ENCODE measurements at places on chromosomes 12 and 14.
A peak's percentile ranks its signal among the peaks of the same experiment; 100 is the strongest.

- DNase-seq = peak; percentile 22
These were observed 181.2 kb downstream of the PELI2 start for GRCh38 chr14:56299306-56299984.

- DNase-seq = no peak
These were observed 594 bp downstream of the ARHGDIB start for GRCh38 chr12:14960548-14961465.

DNA sequence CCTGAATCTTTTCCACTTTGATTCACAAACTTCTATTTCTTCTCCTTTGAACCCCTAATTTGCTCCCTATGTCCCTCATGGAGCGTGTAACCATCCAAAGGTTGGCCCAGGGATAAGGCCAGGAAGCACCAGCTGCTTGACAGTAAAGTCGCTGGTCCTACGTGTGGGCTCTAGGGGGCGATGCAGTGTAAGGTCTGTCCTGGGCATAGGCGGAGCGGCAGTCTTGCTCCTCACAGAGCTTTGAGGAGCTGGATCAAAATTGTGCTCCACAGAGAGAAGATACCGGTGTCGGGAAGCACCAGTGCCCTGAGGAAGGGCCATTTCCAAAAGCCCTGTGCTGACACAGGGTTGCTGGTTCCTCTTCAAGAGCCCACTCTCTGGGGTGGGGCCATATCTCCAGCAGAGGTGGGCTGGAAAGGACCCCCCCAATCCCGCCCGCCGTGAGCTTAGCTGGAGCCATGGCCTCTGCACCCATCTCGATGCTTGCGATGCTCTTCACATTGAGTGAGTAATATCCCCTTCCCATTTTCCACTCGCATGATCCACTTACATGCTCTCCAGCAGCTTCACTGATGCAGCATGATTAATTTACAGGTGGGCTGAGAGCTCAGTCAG, 49.9 kb upstream of the OR4E1 start:
- DNase-seq = peak; percentile 12

DNA sequence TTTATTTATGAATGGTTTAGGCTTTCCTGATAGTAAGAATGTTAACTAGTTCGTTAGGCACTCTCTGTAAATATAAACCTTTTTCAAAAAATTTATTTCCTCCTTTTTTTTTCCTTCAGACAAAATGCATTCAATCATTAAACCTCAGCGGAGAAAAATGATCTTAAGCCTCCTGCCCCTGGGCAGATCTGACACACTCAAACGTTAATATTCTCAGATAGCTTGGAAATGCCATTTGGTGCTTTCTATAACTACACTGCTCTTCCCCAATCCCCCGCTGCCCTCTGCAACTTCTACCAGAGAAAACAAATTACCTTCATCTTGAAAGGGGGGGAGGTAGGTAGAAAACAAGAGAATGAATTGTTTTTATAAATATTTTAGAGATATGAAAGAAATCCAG, 521.2 kb downstream of the MED13L start:
- DNase-seq = no peak

- peak; percentile 85 for DNase-seq
These were observed 14.4 kb downstream of the NIN start for GRCh38 chr14:50816395-50817047.

- no peak for DNase-seq
These were observed 257.2 kb upstream of the FOXN3 start for GRCh38 chr14:89674240-89674639.

DNA sequence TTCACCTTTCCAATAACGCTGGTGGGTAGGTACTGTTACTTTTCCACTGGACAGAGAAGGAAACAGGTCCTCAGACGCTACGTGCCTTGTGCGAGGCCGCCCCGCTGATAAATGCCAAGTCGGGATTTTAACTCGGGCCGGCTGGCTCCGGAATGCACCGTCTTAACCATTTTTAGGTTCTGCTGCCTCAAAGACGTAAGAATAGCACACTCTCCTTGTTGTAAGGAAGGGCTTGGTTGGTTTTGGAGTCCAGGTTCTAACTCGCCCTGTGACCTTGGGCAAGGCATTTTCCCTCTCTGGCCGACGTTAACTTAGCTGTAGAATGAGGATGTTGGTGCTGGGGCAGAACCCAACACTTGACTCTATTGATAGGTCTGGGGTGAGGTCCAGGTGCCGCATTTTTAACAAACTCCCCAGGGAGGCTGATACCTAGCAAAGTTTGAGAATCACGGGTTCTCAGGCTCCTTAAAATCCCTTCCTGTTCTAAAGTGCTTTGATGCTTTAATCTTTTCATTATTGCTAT, 814 bp downstream of the ANKRD13A start:
- DNase-seq = peak; percentile 34

- peak; percentile 14 for DNase-seq
These were observed 224.8 kb downstream of the SLC16A7 start for GRCh38 chr12:59820594-59821011.

DNA sequence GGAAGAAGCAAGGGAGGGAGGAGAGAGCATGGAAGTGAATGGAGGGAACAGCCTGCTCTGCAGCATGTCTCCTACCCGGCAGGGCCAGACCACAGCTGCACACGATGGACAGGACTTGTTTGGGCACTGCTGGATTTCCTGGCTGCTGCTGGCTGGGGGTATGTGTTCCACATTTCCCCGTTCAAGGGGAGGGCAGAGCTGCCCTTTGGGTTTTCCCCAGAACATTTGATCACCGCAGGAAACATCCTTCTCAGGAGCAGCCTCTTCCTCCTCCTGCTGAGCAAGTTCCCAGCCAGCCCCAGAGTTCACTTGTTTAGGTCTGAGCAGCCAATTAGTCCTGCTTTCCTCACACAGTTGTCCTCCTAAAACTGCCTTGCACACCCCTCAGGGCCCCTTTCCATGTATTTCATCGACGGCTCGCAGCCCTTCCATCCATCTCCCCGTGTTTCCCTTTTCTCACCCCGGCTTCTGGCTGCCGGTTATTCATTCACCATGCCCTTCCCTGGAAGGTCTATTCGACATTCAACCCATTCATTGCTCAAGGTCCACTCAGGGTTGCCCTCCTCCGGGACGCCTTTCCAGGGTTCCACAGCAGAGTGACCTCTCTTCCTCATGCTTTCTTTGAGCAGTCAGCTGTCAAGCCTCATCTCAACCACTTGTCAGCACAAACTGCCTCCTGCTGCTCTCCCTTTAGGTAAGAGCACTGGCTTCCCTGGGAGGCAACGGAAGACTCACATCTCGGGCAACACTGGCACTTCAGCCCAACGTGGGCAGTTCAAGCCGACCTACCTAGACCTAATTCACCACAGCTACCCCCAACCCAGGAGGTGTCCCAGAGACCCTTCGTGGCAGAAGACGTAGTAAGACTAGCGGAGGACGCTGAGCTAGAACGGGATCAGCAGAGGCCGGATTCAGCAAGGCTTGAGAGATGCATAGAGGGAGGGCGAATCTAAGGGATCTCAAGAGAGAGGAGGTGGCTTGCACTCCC, 20.1 kb upstream of the ANO2 start:
- DNase-seq = no peak

Measured in mesenchymal stem cell (in vitro differentiated cells and primary cell).